ENCODE measurements at places on chromosomes 12 and 14. TPM values are rescaled to one million over a fixed set of nuclear protein-coding genes. Genes with fewer than 3 reads are reported as not detected.
A peak's percentile ranks its signal among the peaks of the same experiment; 100 is the strongest.

Gene OAS2
- not detected for polyA plus RNA-seq

Gene SERPINA3
- polyA plus RNA-seq = 0.33 TPM

Gene GARIN6
- polyA plus RNA-seq = not detected

Gene AKAP5
- polyA plus RNA-seq = 0.14 TPM

Gene NELL2
- 0.26 TPM for polyA plus RNA-seq

Gene TAS2R10
- polyA plus RNA-seq = 0.07 TPM

Gene ATP2B1
- polyA plus RNA-seq = 9.9 TPM

GRCh38 chr12:67447180-67447579 is 178.0 kb downstream of the CAND1 start:
- DNase-seq = no peak

GRCh38 chr12:86669010-86669409 is 412.8 kb upstream of the MGAT4C start:
- no peak for DNase-seq

- DNase-seq = peak; percentile 39
These were observed 323.5 kb upstream of the PDE3A start for GRCh38 chr12:20044846-20045245.

GRCh38 chr14:75156901-75157300 is 19.5 kb downstream of the TMED10 start:
- DNase-seq = no peak

DNA sequence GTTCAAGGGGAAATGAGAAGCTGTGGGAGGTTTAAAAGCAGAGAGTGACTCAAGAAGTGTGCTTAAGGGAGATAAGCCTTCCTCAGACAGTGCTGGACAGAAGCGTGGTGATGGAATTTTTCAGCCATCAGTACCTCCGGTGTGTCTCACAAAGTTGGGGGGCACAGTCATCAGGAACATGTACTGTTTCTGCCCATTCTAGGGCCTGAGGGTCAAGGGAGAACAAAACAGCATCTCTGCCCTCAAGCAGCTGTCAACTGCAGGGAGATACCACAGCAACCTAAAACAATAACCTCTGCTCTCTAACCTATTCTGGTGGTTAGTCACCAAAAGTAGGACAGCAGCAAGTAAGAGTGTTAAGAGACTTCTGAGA is 2.0 kb upstream of the STON2 start:
- DNase-seq = no peak

GRCh38 chr12:53232646-53233461 is 845 bp upstream of the RARG start:
- no peak for DNase-seq

DNA sequence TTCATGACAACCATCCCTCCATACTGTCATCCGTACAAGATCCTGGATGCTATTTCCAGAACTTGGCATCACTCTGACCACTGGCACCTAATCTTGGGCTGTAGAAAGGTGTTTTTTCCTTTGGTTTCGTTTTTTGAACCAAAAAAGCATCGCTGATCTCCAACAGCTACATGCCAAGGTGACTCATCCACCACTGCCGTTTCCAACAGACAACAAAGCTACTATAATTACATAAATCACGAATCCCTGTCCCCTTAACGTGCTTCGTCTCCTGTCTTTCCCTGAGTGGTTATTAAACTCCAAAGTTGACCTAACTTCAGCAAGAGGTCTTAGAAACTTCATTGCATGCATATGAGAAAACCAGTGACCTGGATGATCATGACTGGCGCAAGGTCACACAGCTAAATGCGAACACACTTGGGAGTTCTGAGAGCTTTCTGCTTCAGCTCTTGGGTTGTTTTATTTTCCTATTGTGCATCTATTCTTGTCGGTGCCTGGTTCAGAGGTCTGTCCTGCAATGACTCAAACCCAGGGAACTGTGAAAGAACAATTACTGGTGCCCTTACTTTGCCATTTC is 99.9 kb downstream of the PPM1H start:
- DNase-seq = peak; percentile 31

GRCh38 chr12:43832463-43833168 is 3.3 kb upstream of the TMEM117 start:
- DNase-seq = no peak

- no peak for DNase-seq
These were observed 321.3 kb downstream of the PDZRN4 start for GRCh38 chr12:41509271-41510055.

- DNase-seq = peak; percentile 33
These were observed 354.9 kb downstream of the DIO2 start for GRCh38 chr14:79856381-79856780.

DNA sequence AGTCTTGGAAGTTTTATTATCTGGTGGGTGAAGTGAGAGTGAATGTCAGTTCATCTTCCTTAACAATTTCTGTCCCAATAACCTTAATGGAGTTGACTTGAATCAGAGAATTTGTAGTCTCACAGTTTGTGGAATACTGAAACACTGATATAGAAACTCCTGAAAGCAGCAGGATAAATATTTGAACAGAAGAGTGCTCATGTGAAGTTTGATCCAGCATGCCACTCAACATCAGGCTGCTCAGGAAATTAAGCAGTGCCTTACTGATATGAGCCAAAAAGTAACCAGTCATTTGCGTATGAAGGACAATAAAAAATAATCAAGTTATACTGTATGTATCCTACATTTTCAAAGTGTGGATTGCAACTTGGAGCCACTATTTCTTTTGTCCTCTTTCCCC is 15.7 kb downstream of the MUCL1 start:
- DNase-seq = no peak

DNA sequence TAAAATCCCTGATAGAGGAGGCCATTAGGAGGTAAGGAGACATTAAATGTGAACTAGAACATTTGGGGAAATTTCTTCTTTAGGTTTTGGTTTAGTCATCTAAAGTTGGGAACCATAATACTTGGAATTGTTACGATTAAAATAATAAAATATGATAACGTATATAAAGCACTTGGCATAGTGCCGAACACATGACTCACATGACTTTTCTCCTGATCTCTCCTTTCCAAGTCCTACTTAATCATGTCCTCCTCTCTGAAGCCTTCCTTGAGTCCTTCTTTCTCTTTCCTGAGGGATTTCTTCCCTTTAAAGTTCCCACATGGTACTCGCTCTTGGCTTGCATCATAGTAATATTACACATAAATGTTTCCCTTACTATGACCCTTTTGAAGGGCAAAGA is 20.0 kb downstream of the BEST3 start:
- DNase-seq = peak; percentile 54

DNA sequence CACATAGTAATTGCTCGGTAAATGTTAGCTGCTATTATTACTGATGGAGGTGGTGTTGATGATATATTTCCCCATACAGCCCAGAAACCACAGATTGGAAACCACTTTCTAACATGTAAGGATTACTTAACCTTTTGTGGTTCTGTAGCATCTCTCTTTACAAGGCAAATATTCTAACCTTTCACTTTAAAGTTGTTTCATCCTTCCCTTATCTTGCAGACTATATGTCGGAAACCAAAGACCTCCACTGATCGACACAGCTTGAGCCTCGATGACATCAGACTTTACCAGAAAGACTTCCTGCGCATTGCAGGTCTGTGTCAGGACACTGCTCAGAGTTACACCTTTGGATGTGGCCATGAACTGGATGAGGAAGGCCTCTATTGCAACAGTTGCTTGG is 75.8 kb downstream of the FRMD6 start:
- DNase-seq = peak; percentile 7

- peak; percentile 30 for DNase-seq
These were observed 64.4 kb downstream of the TTLL5 start for GRCh38 chr14:75725481-75725880.
